ENCODE measurements at places on chromosomes 4 and X.
A peak's percentile ranks its signal among the peaks of the same experiment; 100 is the strongest.

- DNase-seq: no peak
Measured at GRCh38 chrX:129932821-129933321, 26.9 kb downstream of the UTP14A start.

DNA sequence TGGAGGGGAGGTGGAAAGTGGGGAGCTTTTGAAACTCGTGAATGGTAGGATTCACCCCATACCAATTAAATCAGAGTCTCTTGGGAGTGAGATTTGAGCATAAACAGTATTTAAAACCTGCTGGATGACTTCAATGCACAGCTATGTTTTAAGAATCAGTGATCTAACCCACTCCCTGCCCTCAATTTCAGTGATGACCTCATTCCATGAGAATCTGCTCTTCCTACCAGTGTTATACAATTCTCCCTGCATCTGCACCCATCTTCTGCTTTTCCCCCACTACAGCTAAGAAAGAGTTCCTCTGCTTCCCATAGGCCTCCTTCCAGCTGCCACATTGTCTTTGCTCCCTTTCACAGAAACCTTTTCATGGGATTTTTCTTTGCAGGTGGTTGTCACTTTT is 18.3 kb upstream of the H2AZ1 start:
- no peak for DNase-seq

- DNase-seq: no peak
Measured at GRCh38 chr4:45713996-45714395, 409.9 kb downstream of the GABRG1 start.

DNA sequence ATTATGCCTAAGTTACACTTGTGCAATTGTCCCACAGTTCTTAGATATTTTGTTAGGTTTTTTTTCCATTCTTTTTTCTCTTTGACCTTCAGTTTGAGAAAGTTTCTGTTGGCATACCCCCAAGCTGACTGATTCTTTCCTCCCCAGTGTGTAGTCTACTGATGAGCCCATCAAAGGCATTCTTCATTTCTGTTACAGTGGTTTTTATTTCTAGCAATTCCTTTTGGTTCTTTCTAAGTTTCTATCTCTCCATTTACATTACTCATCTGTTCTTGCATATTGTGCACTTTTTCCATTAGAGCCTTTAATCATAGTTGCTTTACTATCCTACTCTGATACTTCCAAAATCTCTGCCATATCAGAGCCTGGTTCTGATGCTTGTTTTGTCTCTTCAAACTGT is 31.9 kb downstream of the CASP6 start:
- DNase-seq: no peak

- DNase-seq: peak; percentile 46
Measured at GRCh38 chr4:121951521-121952110, at the start of gene TRPC3. Gene TRPC3 (minus strand): TSS chr4:121952060. CDS start chr4:121951680, 380 bp downstream.
